ENCODE measurements at places on chromosomes 1 and 21.

DNA sequence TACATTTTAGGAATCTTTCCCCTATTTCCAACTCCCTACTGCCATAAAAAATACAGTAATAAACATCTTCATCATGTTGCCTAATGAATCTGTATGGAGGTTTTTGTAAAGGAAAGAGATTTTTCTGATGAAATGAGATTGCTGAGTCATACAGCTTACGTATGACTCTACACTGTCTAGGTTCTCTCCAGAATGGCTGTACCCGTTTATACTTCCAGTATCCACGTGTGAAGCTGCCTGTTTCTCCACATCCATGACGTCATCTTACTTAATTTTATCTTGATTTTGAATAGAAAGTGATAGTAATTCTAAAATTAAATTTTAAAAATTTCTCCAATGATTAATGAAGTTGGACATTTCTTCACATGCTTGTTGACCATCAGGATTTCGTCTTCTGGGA lies 103.7 kb downstream of the COQ8A start:
- DNase-seq, result peak; percentile 68

- no peak for DNase-seq
These were observed 12.7 kb upstream of the TAS1R2 start for GRCh38 chr1:18872071-18872611.

DNA sequence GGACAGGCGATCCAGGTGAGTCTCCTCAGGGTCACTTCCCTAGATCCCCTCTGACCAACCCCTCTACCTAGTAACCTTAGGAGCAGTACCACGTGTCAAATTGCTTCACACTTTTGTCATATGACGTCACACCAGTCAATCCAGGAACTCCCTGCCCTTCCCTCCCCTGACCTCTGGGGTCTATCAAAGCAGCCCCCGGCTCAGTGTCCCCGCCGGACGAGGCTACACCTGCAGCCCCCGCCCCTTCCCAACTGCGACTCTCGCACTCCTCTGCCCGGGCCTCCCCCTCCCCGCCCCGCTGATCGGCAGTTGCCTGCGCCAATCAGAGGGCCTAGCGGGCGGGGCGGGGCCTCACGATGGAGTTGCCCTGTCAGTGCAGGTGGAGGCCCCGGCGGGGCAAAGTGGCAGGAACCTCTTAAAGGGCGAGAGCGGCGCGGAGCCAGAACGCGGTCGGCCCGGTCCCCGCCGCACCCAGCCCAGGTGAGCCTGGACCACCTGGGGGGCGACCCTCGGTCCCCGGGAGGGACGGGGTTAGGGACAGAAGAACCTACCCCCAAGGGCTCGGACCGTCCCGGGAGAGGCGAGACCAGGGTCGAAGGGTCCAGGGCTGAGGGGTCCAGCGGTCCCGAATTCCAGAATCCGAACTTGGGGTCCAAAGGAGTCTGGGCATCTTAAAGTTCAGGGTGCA lies 27.5 kb upstream of the EPB41 start:
- DNase-seq, result peak; percentile 47

DNA sequence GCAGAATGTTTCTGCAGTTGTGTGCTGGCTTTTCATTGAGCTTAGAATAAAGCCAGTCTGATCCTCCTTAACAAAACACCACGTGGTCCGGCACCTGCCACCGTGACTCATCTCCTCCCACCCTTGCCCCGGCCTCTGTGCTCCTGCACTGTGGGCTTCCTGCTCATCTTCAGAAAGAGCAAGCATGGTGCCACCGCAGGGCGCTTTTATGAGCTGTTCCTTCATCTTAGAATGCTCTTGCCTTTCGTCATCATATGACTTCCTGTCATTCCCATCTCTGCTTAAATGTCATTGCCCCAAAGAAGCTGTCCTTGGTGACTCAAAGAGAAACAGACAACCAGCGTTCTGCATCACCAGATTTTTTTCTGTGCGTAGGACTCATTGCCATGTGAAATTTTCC lies 117.8 kb downstream of the HHAT start:
- peak; percentile 93 for DNase-seq

- no peak for DNase-seq
These were observed 1278.3 kb downstream of the AMY1C start for GRCh38 chr1:105027838-105028471.

DNA sequence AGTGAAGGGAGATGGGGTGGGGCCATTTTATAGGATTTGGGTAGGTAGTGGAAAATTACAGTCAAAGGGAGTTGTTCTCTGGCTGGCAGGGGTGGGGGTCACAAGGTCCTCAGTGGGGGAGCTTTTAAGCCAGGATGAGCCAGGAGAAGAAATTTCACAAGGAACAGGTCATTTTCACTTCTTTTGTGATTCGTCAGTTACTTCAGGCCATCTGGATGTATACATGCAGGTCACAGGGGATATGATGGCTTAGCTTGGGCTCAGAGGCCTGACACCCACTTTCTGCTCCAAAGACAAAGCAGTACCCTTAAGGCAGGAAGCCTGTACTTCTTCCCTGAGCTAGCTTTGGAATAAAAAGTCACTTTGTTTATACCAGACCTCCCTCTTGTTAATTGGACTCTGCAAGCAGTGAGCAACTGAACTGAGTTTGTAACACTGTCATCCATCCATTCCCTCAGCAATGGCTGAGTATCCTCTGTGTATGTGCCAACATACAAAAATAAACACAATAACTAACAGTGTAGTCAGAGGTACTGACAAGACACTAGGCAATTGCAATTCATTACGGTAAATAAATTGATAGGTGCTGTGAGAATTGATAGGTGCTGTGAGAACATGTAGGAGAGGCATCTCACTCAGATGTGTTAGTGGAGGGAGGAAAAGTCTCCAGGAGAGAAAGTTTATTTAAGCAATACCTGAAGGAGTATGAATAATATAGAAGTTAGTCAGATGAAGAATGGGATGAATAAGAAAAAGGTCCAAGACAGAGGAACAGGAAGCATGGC lies 14.7 kb upstream of the RGS2 start:
- DNase-seq, result no peak

- DNase-seq, result no peak
These were observed 50.9 kb downstream of the DISP1 start for GRCh38 chr1:222865718-222866117.

GRCh38 chr1:67683766-67684525 lies 1.1 kb upstream of the GADD45A start:
- no peak for DNase-seq

- DNase-seq, result no peak
These were observed 138.7 kb downstream of the MIS18A start for GRCh38 chr21:32140151-32140550.

DNA sequence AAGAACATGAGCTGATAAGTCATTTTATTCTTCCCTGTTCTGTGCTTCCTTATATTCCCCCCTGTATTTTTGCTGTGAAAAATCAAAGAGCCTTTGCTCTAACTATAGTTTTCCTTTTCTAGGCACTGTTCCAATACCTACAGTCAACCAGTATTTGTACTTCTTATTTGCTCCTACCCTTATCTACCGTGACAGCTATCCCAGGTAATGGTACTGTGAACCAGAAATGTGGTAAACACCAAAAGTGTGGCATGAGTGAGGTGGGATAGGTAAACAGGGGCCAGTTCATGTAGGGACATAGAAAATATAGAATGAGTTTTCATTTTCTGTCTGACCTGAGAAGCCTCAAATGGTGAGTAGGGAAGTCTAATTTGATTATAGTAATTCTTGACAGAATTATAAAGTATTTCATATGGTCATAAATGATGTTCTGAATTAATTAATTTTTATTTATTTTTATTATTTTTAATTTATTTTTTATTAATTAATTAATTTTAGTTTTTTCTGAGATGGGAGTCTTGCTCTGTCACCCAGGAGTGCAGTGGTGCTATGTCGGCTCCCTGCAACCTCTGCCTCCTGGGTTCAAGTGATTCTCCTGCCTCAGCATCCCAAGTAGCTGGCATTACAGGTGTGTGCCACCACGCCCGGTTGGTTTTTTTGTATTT lies 22.9 kb upstream of the AXDND1 start:
- no peak for DNase-seq

DNA sequence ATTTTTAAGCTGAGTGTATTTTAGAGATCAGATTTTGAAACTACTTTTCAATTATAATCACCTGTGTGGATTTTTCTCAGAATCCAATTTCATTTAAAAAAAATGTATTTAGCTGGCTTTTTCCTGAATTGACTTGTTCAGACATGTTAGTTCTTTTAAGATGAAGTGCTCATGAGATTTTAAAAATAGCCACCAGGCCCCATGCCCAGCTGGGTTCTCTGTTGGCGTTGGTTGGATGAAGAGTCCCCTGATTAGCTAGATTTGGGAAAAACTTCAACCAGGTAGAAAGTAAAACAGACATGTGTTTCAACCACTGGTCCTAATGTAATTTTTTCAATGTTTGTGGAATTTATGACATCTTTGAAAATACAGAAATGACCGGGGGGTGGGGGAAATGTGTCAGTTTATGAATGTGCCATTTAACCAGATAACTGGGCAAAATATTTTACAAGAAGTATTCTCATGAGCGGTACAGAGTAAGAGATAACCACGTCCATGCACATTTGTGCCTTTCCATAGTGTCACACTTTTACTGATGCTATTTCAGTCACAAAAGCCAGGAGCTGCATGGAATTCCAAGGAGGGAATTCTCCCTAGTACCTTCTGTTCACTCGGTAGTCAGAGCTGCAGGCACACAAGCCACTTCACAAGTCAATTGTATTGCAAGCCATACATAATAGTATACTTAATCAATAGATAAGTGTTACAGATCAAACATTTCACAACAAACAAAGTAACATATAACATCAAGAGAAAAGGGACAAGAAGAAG lies 51.1 kb downstream of the KCNK1 start:
- no peak for DNase-seq

DNA sequence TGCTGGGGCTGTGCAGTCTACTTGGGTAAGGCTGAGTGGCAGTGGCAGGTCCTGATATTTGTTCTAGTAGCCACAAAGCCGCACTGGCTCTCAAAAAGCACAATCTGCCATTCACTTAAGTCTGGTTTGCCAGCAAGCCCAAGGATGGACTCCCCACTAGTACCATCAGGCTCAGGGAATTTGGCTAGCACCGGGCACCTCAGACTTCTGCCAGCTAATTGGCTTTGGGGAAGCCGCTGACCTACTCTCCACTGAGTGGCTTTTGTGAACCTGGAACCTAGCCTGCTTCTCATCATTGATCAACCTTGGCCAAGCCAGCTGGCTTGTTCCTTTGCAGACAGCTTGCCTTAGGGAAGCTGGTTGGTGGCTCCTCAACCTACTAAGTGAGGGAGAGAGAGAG lies 83.1 kb downstream of the ESRRG start:
- DNase-seq, result no peak

DNA sequence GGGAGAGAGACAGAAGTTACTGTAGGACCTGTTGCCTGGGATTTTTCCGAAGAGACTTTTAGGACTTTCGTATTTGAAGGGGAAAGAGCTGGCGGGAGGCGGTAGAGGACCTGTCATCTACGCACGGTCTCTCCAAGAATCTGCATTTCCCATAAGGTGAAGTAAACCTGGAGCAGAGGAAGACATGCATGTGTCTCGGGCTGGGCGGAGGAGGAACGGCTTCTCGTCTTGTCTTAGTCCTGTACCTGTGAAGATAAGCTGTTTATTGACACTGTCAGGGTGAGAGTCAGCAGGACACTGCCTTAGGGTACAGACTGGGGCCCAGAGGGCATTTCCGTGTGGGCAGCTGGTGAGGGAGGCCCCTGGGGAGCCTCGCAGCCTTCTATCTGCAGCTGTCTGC lies 123.4 kb upstream of the COL6A1 start:
- no peak for DNase-seq

DNA sequence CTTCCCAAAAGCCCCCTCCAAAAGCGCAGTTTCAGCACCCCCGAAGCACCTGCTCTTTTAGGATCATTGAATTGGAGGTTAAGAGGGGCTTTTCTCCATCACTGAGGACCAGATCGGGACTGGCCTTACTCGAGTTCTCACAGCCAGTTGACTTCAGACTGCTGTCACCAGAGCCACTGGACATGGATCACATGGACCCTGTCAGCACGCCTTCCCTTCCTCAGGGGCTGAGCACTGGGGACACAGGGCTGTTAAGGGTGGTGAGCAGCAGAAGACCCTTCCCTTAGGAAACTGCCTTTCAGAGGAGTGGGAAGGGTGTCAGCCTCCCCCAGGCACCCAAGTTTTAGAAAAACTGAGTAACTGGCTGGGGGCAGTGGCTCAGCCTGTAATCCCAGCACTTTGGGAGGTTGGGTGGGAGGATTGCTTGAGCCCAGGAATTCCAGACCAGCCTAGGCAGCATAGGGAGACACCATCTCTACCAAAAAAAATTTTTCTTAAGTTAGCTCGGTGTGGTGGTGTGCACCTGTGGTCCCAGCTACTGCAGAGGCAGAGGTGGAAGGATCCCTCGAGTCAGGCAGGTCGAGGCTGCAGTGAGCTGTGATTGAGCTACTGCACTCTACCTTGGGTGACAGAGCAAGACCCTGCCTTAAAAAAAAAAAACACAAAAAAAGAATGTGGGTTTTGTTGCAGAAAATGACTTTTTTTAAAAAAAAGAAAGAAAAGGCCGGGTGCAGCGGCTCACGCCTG lies 584 bp upstream of the FGR start:
- DNase-seq, result no peak

DNA sequence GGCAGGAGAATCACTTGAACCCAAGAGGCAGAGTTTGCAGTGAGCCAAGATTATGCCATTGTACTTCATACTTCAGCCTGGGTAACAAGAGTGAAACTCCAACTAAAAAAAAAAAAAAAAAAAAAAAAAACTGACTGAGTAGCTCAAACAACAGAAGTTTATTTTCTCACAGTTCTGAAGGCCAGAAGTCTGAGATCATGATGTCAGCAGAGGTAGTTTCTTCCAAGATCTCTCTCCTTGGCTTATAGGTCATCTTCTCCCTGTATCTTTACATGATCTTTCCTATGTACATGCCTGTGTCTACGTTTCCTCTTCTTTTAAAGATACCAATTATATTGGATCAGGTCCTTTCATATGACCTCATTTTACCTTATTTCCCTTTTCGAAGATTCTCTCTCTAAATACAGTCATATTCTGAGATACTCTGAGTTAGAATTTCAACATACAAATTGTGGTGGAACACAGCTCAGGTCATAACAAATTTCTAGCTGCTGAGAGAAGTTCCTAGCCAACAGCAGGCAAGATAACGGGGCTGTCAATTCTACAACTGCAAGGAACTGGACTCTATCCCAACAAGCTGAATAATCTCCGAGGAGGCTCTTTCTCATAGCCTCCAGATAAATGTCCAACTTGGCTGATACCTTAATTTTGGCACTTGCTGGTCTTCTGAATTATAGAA lies 187.7 kb upstream of the ADAMTS5 start:
- no peak for DNase-seq

GRCh38 chr1:154821083-154821482 lies 49.0 kb downstream of the KCNN3 start:
- DNase-seq, result no peak

- no peak for DNase-seq
These were observed 73.1 kb downstream of the GREM2 start for GRCh38 chr1:240538776-240539430.
